GM20000 (cell line): ENCODE measurements at places on chromosomes 2 and 18.

GRCh38 chr18:79964330-79965118 is at the start of gene HSBP1L1:
HSBP1L1 (plus strand) TSS chr18:79964643; CDS start chr18:79964736, 93 bp downstream.
- peak; percentile 86 for DNase-seq

DNA sequence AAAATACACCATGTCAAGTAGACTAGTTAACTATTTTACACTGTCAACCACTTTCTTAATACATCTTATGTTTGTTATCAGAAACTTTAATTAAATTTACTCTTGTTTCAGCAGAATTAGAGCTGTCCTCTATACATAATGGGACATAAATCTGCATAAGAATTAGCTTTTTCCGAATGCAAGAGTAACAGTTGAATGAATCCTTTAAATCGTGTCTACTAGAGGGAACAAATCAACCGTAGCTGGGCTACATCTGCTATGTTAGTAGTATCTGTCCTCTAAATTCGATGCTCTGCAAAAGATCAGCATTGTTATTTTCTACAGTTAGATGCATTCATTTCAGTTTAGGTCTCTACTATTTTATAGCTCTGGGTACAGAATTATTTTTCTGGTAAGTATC is 1090.6 kb downstream of the DPP10 start:
- no peak for DNase-seq

DNA sequence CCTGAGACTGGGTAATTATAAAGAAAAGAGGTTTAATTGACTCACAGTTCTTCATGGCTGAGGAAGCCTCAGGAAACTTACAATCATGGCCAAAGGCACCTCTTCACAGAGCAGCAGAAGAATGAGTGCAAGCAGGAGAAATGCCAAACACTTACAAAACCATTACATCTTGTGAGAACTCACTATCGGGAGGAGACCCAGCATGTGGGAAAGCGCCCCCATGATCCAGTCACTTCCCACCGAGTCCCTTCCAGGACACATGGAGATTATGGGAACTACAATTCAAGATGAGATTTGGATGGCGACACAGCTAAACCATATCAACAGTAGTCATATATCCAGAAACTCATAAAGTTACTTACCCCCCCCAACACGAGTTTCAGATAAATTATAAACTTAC is 28.6 kb downstream of the TLK1 start:
- DNase-seq, result no peak

DNA sequence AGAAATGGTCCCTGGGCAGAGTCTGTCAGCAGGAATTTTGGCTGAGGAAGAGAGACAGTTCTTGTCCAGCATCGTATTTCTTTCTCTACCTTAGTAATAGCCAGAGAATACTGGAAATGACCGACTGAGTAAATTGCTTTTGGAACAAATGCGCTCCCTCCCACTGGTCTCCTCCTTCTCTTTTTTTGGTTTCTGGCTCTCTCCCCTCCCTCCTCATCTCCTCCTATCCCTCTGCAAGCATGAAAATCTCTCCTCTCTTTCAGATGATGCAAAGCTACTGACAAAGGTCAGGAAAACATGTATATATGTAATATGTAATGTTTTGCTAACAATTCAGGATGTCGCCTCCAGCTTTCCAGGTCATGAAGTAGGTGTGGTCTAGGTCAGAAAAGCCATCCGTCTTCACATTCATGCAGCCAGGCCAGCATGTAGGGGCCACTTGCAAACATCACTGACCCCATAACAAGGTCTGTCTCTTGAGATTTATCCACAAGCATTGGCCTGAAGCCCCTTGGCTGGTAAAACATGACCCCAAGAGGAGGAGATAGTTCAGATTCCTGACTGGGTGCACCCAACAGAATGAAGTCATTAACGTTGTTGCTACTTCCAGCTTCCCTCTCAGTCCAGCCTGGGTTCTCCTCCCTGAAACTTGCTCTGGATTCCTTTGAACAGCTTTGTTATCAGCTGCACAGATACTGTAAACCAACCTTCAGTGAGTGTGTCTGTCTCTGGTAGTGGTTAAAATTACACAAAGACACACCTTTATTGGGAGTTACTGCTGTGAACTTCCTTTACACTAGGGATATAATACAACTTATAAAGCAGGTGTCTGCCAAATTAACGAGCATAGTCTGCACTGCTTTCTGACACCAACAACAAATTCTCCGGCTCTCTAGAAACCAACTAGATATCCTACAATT is 864.4 kb upstream of the KLHL29 start:
- DNase-seq, result no peak

DNA sequence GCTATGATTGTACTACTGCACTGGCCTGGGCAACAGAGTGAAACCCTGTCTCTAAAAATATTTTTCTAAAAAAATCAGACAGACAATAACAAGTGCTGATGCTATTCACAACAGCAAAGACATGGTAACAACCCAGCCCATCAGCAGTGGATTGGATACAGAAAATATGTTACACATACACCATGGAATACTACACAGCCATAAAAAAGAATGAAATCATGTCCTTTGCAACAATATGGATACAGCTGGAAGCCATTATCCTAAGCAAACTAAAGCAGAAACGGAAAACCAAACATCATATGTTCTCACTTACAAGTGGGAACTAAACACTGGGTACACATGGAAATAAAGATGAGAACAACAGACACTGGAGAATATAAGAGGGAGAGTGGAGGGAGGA is 19.9 kb downstream of the FAM161A start:
- DNase-seq, result no peak

DNA sequence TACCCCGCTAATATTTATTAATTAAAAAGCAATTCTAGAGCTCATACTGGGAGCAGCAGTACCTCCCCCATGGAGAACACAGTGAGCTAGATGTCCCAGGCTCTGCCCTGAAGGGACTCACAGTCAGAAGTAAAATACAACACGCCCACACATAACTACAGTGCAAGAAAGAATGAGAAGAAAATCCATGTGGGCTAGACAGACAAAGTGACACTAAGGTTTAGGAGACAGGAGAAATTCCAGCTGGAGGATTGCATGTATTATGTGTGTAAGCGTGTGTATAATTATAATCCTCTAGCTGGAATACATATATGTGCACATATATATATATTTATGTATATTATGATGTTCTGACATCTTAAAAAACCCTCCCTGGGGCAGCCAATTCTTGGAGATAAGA is 15.7 kb downstream of the SOWAHC start:
- DNase-seq, result no peak

GRCh38 chr2:101426822-101427221 is 39.5 kb upstream of the CREG2 start:
- no peak for DNase-seq

DNA sequence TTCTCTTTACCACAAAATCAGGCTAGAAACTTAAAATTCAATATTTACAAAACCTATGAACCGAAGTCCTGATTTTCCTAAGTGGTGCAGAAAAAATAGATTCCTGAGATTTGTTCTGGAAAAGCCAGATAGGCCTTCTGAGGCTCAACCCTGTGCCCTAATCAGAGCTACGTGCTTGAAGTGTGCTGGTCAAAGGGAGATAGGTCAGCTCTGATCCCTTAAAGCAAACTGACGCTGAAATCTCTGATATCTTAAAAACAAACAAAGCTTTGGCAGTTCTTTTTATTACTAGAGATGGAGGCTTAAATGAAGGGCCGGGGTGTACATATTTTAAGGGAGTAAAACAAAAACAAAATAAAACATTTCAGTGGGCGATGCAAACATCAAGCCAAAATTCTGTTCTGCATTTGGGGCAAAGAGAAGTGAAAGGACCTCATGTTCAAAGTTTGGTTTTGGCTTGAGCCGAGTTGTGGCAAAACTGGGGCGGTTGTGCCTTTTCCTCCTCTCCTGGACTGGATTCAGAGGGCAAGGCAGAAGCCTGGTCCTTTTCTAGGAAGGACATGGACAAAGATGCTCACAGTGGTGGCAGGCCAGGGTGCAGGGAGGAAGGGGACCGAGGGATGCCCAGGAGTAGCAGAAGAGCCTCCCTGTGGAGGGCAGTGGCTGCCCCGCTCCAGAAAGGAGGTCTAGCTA is 295.0 kb downstream of the CDCA7 start:
- DNase-seq, result no peak

DNA sequence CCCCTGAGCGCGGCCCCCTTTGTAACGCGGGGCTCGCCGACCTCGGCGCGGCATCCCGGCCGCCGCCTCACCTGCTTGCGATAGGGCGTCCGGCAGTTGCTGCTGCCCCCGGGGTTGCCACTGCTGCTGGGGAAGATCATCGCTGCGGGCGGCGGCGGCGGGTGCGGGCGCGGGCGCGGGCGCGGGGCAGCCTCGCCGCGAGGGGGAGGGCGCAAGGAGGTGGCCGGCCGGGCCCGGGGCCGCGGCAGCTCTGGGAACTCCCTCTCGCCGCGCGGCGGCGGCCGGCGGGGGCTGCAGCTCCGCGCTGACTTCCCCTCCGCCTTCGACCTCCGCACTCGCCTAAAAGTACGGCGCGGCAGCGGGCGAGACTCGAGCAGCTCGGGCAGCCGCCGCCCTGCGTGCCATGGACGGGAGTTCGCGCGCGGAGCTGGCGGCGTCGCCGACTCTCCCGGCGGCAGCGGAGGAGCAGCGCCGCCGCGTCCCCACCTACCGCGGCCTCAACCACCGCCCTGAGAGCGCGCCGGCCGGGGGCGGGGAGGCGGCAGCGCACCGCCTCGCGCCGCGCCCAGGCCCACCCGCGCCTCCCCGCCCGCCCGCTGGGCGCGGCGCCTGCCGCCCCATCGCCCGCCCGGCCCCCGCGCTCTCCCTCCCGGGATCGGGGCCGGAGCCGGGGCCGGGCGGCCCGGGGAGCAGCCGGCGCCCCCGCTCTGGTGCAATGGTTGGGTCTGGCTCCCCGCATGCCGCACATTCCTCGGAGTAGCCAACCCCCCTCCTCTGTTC is 86.0 kb downstream of the RBMS1 start:
- peak; percentile 67 for DNase-seq

DNA sequence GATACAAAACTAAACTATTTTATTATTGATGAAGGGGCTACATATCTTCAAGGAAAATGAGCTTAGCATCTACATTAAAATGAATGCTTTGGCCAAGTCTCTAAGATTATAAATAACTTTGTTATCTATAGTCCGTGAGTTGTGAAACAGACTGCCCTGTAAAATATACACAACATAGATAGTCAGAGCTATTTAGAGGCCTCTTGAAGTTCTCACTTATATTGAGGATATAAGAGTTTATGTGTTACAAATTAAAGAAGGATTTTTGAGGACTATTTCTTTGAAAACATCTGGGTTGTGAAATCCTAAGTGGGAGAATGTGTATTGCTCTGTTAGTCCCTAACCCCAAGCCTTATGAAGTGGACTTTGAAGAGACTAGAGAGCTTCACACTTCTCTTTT is 292.0 kb upstream of the CDH2 start:
- no peak for DNase-seq

DNA sequence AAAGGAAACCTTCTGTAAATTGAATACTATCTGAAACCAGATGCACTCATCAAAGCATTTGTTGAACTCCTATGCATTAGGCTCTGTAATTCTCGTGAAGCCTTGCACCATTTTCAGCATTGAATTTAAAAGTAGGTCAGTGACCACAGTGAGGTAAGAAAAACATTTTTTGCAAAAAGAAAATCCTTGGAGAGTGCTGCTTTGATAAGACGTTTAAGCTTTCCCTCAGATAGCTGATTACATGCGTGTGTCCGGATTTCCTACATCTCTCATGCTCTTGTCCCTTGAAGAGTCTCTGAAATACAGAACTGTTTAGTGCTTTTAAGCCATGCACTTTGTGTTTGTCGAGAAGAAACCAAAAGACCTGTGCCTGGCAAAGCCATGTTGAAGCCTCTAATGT is 113.6 kb downstream of the FMNL2 start:
- no peak for DNase-seq

GRCh38 chr2:162382278-162382677 is 38.3 kb downstream of the GCA start:
- no peak for DNase-seq

DNA sequence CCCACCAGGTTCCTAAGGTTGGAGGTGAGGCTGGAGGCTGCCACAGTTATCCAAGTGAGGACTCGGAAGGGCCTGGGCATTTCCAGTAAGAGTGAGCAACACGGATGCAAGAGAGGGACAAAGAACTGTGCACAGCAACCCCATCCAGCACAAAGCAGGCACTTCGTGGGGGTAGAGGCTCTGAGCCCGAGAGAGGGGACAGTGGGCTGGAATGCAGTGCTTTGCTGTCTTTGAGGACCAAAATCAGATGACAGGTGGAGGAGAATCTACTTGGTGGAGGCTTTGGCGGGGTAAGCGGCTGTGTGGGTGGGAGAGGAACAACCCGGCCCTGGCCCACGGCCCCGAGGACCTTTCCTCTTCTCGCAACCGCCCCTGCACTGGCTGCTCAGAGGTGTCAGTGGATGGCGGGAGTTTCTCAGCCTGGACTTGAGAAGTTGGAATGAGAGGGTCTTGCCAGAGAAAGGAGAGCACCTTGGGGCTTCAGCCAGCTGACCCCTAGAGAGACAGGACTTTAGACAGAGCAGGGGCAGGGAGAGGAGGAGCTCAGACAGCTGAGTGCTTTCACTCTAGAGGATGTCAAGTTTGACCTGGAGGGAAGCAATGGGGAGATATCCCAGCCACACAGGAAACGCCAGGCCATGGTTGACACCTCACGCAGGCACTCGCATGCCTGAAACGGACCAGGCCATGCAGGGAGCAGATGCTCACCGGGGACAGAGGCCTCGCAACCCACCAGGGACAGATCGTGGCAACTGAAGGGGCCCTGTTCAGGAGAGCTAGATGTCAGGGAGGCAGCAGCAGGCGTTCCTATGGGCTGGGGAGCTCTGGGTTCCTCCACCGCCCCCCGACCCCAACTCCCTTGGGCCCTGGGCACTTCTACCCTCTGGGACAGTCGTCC is 11.6 kb downstream of the RAMP1 start:
- DNase-seq, result peak; percentile 29

DNA sequence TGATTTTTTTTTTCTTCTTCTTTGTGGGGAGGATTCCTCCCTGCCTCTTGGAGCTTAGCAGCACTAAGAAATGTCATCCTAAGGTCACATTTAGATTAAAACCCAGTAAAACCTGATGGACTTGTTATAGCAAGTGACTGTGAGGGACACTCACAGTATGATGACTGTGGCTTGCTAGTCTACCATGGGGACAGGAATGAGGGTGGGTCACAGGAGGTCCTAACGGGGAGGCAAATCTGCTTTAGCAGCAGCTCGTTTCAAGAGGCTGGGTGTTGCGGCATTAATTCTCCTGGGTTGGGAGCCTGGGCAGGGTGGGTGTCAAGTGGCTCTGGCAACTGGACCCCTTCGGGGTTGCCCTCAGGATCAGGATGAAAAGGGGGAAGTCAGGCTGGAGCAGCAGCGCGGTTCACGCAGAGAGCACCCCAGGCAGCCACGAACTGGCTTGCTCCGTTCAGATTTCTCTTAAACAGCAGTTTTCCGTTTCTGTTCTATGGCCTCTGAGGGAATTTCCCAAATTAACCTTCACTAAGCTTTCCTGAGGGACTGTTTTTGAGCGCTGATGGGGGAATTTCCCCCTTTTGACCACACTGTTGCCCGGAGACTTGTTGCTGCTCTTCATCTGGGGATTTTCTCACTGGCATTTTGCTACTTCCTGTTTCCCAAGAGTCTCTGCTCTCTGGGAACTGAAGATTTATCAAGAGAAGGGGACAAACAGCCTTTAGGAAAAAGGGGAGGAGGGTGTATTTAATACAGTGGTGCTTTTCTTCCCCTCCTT is 59.8 kb upstream of the PELI1 start:
- peak; percentile 62 for DNase-seq

DNA sequence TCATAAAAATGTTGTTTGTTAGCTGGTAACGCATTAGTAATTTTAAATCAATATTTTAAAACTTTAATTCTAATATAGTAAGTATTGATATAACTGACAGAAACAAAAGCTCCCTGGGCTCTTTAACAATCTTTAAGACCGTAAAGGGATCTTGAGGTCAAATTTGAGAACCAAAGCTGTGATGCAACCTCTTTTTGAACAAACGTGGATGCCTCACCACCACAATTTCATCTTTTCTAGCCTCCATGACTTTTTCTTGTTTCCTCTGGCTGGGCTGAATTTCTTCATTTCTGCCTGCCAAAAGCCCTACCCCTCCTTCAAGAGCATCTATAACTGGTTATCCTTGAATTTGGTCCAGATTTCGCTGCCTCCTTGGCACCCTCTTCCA is 563 bp upstream of the POLE4 start:
- no peak for DNase-seq
